ENCODE measurements at places on chromosomes 7 and 10.

GRCh38 chr7:151248346-151249033 lies at the start of gene SMARCD3:
Gene SMARCD3, minus strand, starts transcription at chr7:151248694. Its CDS starts 132 bp downstream, at chr7:151248562.
- DNase-seq = no peak

GRCh38 chr10:84542522-84543490 lies 214.4 kb downstream of the CCSER2 start:
- no peak for DNase-seq

DNA sequence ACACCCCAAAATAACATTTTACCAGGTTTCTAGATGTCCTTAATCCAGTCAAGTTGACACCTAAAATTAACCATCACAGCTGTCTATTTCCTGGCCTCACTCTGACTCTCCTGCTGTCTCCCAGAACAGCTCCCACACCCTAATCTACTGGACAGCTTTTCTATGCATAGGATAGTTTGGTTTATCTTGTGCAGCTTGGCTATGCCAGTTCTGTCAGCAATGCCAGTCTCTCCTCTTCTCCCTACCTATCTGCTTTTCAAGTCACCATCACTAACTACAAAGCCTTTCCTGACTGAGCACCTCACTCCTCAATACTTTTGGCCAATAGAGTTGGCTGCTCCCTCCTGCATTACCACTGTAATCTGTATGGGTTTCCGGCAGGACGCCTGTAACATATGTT lies 5.0 kb downstream of the NCOA4 start:
- DNase-seq = no peak

DNA sequence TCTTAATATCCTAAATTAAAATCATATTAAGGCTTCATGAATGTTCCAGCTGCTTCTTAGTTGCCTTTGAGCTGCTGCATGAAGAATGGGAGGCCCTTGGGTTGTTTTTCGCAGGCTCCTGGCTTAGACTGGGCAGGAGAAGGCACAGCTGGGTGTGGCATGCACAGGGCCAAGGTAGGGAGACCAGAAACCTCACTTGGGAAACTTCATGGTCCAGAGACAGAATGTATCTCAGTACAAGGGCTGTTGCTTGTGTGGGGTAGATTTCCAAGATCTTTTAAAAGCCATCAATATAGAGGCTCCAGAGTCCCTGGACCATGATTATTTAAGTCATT lies 49.9 kb downstream of the BUB3 start:
- DNase-seq = no peak

DNA sequence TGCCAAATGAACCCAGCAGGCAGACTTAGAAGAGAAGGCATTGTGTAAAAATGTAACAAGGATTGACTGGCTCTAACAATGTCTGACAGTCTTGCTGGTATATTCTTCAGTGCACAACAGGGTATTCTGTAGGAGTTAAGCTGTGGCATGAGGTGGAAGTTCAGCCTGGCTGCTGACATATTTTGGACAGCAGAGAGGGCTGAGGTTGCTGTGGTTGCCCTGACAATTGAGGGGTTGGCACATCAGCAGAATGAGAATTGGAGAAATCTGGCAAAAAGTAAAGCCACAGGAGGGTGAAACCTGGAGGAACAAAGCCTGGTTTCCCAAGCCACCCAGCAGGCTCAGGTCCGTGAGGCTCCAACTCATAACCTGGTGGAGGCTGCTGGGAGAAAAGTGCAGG lies 220.2 kb downstream of the JAZF1 start:
- no peak for DNase-seq

GRCh38 chr7:18541181-18541870 lies 45.8 kb downstream of the HDAC9 start:
- DNase-seq = no peak

DNA sequence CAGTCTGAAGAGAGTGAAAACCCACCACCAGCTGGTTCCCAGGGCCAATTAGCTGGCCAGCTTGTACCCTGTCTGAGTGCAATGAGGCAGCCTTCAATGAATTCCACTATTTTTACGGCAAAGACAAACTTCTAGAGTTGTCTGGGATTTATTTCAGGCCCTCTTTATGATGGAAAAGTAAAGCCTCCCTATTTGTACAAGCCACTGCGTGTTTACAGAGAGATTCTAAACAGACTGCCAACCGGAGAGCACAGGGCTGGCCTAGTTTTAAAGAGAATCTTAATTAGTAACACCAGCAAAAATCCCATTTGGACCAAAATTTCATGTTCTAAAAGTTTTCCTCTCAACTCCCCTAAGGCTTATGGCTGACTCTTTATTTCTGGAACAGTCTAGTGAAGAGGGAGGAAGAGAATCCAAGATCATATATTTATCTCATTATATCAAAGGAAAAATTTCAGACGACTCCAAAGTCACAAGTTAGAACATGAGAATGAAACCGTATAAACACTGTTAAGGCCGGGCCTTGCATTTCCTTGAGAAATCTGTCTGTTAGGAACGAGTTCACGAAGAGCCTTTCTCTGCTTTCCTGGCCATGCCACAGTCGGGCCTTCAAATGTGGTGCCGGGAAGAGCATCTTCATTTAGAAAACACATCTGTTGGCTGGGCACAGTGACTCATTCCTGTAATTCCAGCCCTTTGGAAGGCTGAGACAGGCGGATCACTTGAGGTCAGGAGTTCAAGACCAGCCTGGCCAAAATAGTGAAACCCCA lies 724.6 kb upstream of the NRP1 start:
- no peak for DNase-seq

- DNase-seq = no peak
Observed at GRCh38 chr10:33099748-33100147, 141.7 kb upstream of the ITGB1 start.

GRCh38 chr10:131663351-131663750 lies 237.5 kb upstream of the PPP2R2D start:
- DNase-seq = no peak

DNA sequence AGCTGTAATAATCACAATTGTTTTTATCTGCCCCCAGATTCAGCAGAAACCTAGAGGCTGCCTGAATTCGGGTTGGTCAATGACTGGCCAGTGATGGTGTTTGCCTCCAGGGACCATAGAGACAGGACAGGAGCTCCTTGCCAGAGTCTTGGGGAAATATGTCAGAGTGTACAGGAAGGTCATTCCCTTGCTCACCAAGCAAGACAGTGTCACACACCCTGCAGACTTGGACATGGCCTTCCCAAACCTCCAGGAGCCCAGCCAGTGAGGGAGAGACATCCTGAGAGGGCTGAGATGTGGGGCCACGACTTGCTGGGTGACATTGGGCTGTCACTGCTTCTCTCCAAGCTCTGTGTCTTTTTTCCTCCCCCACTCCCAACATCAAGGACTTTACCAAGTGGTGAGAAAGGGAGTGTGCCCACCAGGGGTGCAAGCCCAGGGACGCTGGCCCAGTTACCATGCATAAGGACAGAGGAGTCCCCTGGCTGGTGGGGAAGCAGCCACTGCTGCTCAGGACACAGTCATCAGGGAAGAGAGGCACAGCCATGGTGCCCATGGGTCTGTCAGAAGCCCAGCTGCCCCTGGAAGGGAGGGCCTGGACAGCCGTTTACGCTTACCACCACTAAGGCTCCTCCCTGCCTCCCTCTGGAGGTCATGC lies 25.3 kb upstream of the C10orf53 start:
- DNase-seq = no peak

GRCh38 chr10:44198096-44198779 lies 186.7 kb downstream of the CXCL12 start:
- no peak for DNase-seq

GRCh38 chr7:13910805-13911551 lies 78.5 kb downstream of the ETV1 start:
- no peak for DNase-seq

GRCh38 chr7:93228302-93228701 lies 2.0 kb upstream of the HEPACAM2 start:
- no peak for DNase-seq

- DNase-seq = no peak
Observed at GRCh38 chr7:155460926-155461613, 3.1 kb downstream of the EN2 start.

- DNase-seq = no peak
Observed at GRCh38 chr10:26448292-26448691, 10.2 kb downstream of the APBB1IP start.

GRCh38 chr10:114507449-114507848 lies 103.1 kb upstream of the AFAP1L2 start:
- DNase-seq = no peak

- DNase-seq = no peak
Observed at GRCh38 chr7:1705856-1706255, 35.8 kb downstream of the ELFN1 start.

GRCh38 chr10:625751-626711 lies 63.4 kb downstream of the DIP2C start:
- no peak for DNase-seq

DNA sequence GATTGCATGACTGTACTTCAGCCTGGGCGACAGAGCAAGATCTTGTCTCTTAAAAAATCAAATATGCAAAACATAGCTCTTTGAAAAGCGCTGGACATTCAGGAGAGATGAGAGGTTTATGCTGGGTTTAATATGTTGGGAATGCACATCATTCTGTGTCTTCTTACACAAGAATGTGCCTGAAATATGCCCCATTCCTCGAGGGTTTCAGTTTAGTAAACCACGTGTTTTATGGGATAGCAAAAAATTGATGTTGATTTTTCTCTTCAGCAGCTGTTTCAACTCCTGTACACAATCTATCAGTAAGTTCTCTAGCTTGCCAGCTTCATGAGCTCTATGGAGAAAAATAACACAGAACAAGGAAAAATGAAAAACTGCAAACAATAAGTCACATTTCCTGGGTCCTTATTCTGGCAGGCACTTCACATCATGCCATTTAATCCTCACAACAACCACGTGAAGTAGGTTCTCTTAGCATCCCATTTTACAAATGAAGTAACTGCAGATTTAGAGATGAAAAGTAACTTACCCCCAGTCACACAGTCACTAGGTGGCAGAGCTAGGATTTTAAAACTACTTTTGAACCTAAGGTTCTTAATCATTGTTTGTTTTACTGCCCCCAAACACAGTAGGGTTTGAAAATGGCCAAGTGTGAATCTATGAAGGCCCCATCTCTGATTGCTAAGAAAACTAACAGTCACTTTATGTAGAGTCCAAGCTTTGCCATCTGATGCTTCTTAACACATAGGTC lies 423.6 kb downstream of the PHTF2 start:
- no peak for DNase-seq

DNA sequence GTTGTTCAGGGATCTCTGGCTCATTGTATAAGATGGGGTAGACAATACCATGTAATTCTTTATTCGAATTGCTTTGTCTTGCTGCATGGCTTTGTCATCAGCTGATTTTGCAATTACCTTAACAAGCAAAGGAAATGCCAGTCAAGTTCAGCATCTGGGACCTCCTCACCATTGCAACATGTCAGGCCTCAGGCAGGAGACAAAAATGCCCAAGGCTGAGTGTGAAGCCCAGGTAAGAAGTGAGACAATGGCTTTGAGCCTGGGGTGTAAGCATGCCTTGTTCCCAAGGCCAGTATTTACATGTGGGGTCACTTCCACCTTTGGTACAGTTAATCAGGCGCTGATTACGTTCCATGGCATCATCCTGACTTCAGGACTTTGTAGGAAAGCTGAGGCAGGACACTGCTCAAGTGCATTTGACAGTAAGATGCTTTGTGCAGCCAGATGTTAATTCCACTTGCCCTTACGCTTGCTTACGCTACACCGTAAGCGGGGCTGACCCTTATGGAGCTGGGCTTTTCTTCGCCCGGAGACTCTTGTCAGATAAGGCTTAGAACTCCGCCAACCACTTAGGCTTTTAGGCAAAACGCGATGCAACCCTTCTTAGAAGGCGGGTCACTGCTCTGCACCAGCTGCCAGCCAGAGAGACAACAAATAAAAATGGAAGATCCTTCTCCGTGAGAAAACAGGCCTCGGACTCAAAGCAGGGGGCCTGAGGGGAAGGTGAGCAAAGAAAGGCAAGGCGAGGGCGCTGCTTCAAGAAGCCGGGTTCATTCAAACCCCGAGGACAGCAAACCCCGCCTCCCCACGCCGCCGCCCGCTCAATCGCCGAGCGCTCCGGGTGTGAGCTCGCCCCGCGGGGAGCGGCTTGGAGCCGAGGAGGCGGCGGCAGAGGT lies 1.3 kb upstream of the SP4 start:
- DNase-seq = no peak

GRCh38 chr7:1618475-1618874 lies 48.6 kb upstream of the PSMG3 start:
- DNase-seq = no peak

GRCh38 chr7:17497549-17498167 lies 199.2 kb downstream of the AHR start:
- no peak for DNase-seq

- DNase-seq = no peak
Observed at GRCh38 chr10:7412237-7412927, 1.5 kb upstream of the SFMBT2 start.

DNA sequence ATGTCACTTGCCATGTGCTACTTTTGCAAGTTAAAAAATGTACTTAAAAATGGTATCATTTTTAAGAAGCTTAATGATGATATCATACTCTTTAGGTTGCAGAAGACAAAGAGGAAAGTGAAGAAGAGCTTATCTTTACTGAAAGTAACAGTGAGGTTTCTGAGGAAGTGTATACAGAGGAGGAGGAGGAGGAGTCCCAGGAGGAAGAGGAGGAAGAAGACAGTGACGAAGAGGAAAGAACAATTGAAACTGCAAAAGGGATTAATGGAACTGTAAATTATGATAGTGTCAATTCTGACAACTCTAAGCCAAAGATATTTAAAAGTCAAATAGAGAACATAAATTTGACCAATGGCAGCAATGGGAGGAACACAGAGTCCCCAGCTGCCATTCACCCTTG lies 6.1 kb downstream of the LMOD2 start:
- DNase-seq = no peak

- DNase-seq = no peak
Observed at GRCh38 chr7:85508642-85509410, 322.0 kb upstream of the SEMA3D start.

DNA sequence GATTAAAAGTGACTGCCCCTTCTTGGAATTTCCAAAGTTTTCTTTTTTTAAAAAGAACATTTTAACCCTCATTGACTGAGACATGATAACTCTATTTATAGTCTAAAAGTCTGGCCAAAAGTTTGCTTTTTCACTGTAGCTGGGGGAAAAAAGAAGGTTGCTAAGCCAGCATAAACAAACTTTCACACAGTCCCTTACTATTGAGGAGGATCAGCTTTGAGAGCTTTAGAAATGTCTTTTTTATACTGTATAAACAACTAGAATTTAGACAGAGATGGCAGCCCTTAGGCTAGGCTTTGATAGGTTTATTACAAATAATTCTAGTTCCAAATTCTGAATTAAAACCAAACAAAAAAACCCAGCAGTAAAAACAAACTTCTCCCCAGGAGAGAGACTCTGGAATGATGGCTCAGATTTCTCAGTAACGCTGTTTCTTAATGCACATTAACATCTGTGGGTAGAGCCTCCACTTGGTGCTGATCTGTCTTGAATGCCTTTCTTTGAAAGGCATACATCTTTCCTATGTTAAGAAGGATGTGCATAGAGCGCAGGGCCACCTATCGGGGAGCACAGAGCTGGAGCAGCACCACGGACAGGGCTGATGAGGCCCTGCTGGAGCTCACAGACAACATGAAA lies 100.9 kb upstream of the PDLIM1 start:
- DNase-seq = no peak
